Aorta (tissue), 5 donors: ENCODE measurements at places on chromosomes 12 and 14. TPM values are rescaled to one million over a fixed set of nuclear protein-coding genes. Genes with fewer than 3 reads are reported as not detected.
A peak's percentile ranks its signal among the peaks of the same experiment; 100 is the strongest.

DNA sequence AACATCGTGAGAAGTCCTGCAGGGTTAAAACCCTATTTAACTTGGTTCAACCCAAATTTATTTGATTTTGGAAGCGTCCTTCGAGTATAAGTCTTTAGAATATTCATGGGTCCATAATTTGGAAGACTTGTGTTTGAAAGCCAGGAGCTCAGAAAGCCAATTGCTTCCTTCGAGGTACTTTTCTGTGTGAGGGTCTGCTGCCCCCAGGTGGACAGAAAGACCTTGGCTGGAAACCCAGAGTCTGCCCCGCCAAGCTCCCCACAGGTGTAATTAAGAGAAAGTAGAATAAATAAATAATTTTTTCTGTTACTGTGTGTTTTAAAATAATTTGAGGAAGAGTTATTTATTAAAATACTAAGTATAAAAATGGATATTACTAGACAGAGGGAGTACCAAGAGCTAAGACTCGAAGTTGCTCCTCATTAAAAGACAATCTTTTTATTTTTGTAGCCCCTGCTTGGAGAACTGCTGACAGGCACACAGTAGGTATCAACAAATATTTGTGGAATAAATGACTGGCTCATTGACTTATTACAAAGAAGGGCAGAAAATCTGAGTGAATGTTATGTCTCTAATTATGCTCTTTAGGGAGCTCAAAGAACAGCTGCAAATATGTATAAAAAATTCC, 105.8 kb downstream of the PAH start:
- no peaks in the 10 kb centered on the region for H3K4me1 ChIP-seq
- no peak overlapping the region for H3K27ac ChIP-seq
- no peak for DNase-seq
- H3K36me3 ChIP-seq, result no peaks in the 10 kb centered on the region

- H3K4me3 ChIP-seq, result no peak overlapping the region
- H3K27ac ChIP-seq, result no peak overlapping the region
- H3K4me1 ChIP-seq, result no peaks in the 10 kb centered on the region
- no peaks in the 10 kb centered on the region for H3K27me3 ChIP-seq
- DNase-seq, result no peak
- H3K36me3 ChIP-seq, result no peaks in the 10 kb centered on the region
Measured at GRCh38 chr14:71961972-71962371, 29.7 kb downstream of the RGS6 start.

Gene PTGER2
- total RNA-seq, result 5.1 TPM

Gene NTS
- total RNA-seq, result 0.65 TPM

Gene PARP2
- 19.5 TPM for total RNA-seq

GRCh38 chr14:33393231-33393894, 454.7 kb downstream of the NPAS3 start:
- H3K27ac ChIP-seq, result no peak overlapping the region
- H3K27me3 ChIP-seq, result no peaks in the 10 kb centered on the region
- no peak overlapping the region for H3K4me3 ChIP-seq
- no peaks in the 10 kb centered on the region for H3K36me3 ChIP-seq
- no peak for DNase-seq

GRCh38 chr12:96041181-96041580, 5.8 kb upstream of the LTA4H start:
- no peaks in the 10 kb centered on the region for H3K27me3 ChIP-seq
- no peaks in the 10 kb centered on the region for H3K36me3 ChIP-seq
- H3K27ac ChIP-seq, result no peak overlapping the region

DNA sequence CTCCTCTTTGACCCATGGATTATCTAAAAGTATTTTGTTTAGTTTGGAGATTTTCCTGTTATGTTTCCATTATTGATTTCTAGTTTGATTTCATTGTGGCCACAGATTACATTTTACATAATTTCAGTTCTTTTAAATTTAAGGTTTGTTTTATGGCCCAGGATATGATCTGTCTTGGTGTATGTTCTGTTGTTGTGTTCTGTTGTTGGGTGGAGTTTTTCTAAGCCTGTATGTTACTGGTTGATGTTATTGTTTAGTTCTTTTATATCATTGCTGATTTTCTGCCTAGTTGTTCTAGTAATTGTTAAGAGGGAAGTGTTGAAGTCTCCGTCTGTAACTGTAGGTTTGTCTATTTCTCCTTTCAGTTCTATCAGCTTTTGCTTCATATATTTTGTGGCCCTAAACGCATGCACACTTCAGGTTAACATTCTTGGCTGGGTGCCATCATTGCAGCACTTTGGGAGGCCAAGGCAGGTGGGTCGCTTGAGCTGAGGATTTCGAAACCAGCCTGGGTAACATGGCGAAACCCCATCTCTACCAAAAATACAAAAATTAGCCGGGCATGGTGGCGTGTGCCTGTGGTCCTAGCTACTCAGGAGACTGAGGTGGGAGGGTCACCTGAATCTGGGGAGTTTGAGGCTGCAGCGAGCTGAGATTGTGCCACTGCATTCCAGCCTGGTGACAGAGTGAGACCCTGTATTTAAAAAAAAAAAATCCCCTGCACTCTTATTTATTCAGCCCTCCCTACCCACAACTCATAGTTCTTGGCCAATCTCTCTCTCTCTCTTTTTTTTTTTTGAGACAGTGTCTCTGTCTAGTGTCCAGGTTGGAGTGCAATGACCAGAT, 28.1 kb upstream of the CFL2 start:
- H3K4me1 ChIP-seq, result no peaks in the 10 kb centered on the region
- H3K27ac ChIP-seq, result no peak overlapping the region
- H3K4me3 ChIP-seq, result no peak overlapping the region
- no peaks in the 10 kb centered on the region for H3K27me3 ChIP-seq
- no peak for DNase-seq
- no peaks in the 10 kb centered on the region for H3K36me3 ChIP-seq

GRCh38 chr12:130080205-130080604, 82.1 kb upstream of the FZD10 start:
- H3K4me1 ChIP-seq, result no peaks in the 10 kb centered on the region
- no peak for DNase-seq
- H3K27me3 ChIP-seq, result no peaks in the 10 kb centered on the region
- H3K4me3 ChIP-seq, result no peak overlapping the region

Gene TAS2R9
- total RNA-seq, result not detected

- no peaks in the 10 kb centered on the region for H3K36me3 ChIP-seq
- H3K27ac ChIP-seq, result no peak overlapping the region
- H3K4me1 ChIP-seq, result no peaks in the 10 kb centered on the region
Measured at GRCh38 chr12:109890620-109891170, 9.4 kb upstream of the TCHP start.

Gene GZMB
- 1.6 TPM for total RNA-seq

DNA sequence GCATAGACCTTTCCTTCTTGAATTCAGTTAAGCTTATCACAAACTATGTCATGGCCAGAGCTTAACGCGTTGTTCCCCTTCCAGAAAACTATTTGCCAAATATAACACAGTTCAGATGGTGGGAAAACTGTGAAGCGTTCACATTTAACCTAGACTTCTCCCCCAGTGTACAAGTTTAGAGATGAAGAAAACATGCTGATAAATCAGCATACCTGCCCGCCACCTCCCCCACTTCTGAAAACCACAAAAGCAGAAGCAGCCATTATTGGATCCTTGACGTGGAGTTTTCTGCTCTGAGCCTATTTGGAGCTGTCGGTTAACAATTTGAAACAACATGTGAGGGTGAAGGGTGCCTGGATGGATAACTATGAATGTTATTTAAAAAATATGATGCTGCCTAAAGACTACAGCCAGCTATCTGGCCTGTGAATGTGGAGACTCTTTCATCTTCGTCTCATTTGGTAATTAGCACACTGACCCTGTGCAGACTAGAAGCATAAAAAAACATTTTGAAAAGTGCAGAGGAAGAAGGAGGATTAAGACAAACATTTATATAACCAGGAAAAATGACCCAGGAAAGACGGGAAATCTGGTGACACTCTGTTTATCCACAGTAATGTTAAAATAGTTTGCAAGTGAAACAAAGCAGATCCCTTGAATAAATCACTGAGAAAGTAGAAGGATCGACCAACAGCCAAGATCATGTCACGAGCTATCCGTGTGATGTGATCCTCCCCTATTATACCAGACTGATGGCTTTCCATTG, 408.2 kb downstream of the AEBP2 start:
- peak overlapping the region; percentile 32 for H3K4me3 ChIP-seq
- peak overlapping the region; percentile 96 for H3K27ac ChIP-seq
- no peaks in the 10 kb centered on the region for H3K27me3 ChIP-seq
- peaks cover 17% of the 10 kb centered on the region for H3K4me1 ChIP-seq

GRCh38 chr12:124830306-124830705, 33.4 kb downstream of the SCARB1 start:
- DNase-seq, result no peak
- no peaks in the 10 kb centered on the region for H3K36me3 ChIP-seq
- no peak overlapping the region for H3K27ac ChIP-seq
